Stimulated activated CD4-positive, alpha-beta T cell treated with anti-CD3 and anti-CD28 coated beads, Interleukin-4, amount 100 ng/mL, for 4 hours (primary cell): ENCODE measurements at places on chromosomes 16 and 17.

DNA sequence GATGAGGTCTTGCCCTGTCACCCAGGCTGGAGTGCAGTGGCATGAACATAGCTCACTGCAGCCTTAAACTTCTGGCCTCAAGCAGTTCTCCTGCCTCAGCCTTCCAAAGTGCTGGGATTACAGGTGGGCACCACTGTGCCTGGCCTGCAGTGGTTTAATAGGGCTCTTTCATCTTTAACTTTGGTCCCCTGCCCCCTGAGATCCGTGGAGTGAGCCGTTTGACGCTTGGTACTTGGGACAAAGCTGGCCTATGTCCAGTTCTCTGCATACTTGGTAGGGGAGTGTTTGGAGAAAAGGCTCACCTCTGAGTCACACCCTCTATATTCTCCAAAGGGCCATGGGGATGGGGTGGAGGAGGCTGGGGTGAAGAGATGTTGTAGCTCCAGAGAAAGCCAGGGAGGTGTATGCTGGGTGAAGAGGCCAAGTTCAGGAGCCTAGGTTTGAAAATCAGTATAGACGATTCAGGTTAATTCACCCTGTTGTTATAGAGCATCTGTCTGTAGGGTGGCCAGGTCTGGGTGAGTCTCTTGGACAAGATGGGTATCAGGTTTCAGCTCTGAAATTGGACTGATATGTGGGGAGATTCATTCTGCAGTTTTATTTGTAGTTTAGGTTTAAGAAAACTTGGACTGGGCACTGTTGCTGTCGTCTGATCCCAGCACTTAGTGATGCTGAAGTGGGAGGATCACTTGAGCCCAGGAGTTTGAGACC is 17.6 kb downstream of the ABCC1 start:
- DNase-seq: no peak

- DNase-seq: no peak
Observed at GRCh38 chr17:80946449-80946848, 45.2 kb upstream of the CHMP6 start.

- no peak for DNase-seq
Observed at GRCh38 chr16:71467810-71468209, 5.8 kb upstream of the ZNF23 start.

GRCh38 chr17:6464446-6465041 is 20.3 kb downstream of the PIMREG start:
- DNase-seq: no peak

DNA sequence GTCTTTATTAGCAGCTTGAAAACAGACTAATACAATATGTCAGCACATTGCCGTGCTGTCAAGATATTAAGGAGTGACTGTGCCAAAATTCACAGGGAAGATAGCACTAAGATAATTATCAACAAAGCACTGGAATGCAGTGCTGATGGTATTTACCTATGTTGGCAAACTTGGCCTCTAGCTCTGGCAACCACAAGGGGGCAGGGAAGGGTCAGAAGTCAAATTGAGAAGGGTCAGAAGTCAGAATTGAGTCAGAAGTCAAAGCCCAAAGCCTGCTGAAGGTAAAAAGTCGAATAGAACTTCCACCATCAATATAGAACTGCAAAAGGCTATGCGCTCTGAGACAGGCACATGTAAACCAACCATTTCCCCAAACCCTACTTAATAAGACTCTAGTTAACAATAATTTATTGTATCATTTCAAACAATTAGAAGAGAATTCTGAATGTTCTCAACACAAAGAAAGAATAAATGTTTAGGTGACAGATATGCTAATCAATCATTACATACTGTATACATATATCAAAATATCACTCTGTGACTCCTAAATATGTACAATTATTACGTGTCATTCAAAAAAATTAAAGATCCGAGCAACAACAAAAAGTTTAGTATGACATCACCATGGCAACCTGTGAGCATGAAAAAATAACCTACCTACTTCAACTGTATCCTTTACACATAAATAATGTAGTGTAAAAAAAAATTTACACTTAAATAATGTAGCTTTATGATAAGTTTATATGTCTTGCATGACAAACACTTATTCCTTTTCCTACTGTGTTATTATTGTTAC is 916.1 kb downstream of the KCNJ2 start:
- no peak for DNase-seq

- no peak for DNase-seq
Observed at GRCh38 chr16:3088450-3088849, 10.6 kb downstream of the ZSCAN10 start.

GRCh38 chr17:65355246-65355645 is 206.2 kb downstream of the AXIN2 start:
- no peak for DNase-seq

- DNase-seq: no peak
Observed at GRCh38 chr16:3673676-3674377, 19.3 kb downstream of the DNASE1 start.

DNA sequence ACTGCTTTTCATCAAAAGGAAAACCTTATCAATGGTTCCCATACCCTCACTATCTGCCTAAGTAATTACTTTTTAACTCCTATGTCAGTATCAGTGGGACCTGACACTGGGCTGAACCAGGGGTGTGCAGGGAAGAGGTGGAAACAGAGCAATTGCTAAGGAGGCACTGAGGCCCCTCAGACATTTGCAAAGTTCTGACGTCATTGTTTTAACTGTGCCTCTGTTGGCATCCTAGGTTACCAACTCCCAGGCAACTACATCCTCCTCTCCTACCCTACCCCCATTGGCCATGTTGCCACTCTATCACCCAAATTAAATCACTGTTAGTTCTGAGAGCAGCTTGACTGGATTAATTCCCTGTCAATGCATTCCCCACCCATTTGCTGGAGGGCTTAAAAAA is 8.0 kb upstream of the WWOX start:
- no peak for DNase-seq

GRCh38 chr17:8285270-8286181 is 2.9 kb upstream of the RANGRF start:
- no peak for DNase-seq

DNA sequence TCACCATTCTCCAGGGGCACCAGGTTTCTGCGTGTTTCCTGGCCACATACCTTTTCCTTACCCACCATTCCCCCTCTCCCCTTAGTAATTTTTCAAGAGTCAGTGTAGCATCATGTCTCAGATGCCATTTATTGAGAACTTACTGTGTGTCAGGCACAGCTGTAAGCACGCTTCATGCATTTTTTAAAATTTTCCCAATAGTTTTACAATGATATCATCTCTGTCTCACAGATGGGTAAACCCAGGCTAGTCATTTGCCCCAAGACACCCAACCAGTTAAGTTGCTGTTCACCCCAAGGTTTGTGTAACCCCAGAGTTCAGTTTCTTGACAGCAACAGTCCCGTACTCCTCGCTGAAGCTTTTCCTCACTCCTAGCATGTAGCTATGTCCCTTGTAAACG is 56.4 kb upstream of the IRX3 start:
- no peak for DNase-seq

GRCh38 chr16:8721336-8722024 is 47.1 kb downstream of the ABAT start:
- no peak for DNase-seq

DNA sequence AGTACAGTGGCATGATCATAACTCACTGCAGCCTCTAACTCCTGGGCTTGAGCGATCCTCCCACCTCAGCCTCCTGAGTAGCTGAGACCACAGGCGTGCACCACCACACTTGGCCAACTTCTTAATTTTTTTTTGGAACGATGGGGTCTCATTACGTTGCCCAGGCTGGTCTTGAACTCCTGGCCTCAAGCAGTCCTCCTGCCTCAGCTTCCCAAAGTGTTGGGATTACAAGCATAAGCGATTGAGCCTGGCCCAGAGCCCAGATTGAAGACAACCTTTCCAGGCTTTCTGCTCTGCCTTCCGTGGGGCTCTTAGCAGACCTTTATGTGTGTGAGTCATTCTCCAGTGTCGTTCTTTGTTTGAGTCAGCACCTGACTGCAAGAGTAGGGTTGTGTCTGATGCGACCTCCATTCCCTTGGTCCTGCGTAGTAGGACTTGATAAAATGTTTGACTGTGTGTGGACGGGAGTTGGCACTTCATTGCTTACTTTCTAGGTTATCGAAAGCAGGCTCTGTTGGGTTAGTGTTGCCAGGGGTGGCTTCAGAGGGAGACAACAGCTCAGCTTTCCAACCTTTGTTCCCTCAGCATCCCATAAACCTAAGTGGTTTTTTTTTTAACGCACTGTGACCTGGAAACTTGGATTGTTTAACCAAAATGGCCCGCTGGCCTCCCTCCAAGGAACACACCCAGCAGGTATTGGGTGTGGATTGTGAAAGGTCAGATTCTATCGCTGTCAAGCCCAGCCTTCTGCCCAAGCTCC is 26.4 kb downstream of the EEF2K start:
- DNase-seq: no peak

- no peak for DNase-seq
Observed at GRCh38 chr16:80092681-80093080, 448.1 kb upstream of the DYNLRB2 start.

- DNase-seq: no peak
Observed at GRCh38 chr17:6365200-6365943, 69.5 kb downstream of the AIPL1 start.

GRCh38 chr17:77124192-77124889 is 16.4 kb upstream of the SEC14L1 start:
- no peak for DNase-seq

DNA sequence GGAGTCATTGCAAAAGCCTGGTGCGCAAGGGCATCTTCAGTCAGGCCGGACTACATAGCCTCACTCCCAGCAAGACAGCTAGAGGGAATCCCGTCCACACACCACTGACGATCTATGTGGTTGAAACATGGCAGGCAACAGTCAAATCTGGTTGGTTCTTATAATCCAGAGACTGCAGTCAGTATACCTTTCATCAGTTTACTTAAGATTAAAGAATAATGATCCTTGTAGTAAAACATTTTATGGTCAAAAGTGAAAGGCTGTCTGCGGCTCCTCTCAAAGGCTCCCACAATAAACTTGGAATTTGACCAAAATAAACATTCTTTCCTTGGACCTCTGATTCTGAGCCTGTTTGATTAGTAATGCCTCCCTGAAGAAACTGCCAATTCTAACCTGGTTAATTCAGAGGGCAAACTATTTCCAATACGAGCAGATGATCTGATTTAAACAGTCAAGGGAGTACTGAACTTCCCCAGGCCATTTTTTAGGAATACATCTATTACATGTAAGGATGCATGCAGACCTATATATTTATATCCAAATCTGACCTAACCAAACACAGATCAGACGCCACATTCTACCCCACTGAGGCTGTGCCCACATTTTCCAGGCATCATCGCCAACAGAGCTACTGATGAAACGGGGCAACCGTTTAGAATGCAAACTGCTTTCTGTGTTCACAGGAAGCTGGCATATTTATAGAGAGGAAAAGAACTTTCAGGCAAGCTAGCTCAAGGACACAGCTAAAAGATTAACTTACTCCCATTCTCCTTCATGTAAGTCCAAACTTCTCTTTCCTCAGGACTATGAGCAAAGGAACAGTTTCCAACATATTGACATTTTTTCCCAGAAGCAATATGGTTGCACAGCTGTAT is 15.3 kb upstream of the TXNDC11 start:
- DNase-seq: no peak

- no peak for DNase-seq
Observed at GRCh38 chr17:75755990-75756389, 9.0 kb downstream of the GALK1 start.

GRCh38 chr17:36503456-36504155 is 17.1 kb downstream of the ZNHIT3 start:
- DNase-seq: no peak

DNA sequence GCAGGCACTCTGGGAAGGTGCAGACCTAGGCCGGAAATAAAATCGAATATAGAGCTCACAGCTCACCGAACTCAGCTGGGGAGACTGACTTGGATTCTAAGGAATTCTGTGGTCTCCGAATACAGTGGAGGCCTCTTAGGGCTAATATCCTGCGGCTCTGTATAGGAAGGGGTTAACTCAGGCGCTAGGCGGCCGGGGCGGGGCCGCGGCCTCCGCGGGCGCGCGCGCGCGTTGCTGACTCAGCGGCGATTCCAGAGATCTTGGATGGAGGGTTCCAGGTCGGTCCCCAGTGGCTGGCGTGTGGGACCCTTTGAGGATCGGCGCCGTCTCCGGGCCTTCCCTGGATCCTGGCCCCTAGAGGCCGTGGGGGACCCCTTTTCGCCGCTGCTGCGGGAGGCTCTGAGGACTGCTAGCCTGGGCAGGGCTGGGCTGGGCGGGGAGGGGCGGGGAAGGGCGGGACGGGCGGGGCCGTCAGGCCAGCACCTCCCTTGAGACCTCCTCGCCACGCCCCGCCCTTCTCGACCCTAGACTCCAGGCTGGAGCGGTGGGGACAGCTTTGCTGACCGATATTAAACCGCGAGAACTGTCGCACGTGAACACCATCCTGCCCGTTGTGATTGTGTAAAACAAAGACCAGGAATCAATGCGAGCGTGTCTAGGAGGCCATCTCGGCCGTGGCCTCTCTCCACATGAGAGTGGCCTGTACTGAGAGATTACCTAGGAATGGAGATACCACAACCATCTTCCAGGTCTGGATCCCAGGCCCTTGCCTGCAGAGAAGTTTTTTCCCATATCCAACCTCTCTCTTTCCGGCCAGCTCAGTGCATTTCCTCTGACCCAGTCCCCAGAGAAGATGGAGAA is 1.4 kb upstream of the PLEKHH3 start:
- DNase-seq: peak; percentile 70

GRCh38 chr16:30699615-30700099 is 686 bp downstream of the SRCAP start:
- no peak for DNase-seq
